ENCODE measurements at places on chromosomes 4 and X. TPM values are rescaled to one million over a fixed set of nuclear protein-coding genes. Genes with fewer than 3 reads are reported as not detected.

Gene SH3BP2
- 24.9 TPM for total RNA-seq

Gene GAGE2A
- not detected for total RNA-seq

Gene CFI
- 10.6 TPM for total RNA-seq

Gene RAB40A
- not detected for total RNA-seq

Gene CCNA2
- 0.81 TPM for total RNA-seq

Gene CXCL9
- 0.32 TPM for total RNA-seq

Gene HPRT1
- 18.5 TPM for total RNA-seq

Gene NAT8L
- 1.00 TPM for total RNA-seq

Gene TKTL2
- total RNA-seq, result not detected

Gene KCNIP4
- total RNA-seq, result not detected

Gene NKRF
- 4.6 TPM for total RNA-seq

Gene IL3RA
- 6.4 TPM for total RNA-seq

GRCh38 chr4:141636771-141637460 lies 533 bp downstream of the IL15 start:
- DNase-seq, result peak; percentile 62

- DNase-seq, result peak; percentile 60
These were observed 631 bp downstream of the EVC start for GRCh38 chr4:5711479-5712184.

DNA sequence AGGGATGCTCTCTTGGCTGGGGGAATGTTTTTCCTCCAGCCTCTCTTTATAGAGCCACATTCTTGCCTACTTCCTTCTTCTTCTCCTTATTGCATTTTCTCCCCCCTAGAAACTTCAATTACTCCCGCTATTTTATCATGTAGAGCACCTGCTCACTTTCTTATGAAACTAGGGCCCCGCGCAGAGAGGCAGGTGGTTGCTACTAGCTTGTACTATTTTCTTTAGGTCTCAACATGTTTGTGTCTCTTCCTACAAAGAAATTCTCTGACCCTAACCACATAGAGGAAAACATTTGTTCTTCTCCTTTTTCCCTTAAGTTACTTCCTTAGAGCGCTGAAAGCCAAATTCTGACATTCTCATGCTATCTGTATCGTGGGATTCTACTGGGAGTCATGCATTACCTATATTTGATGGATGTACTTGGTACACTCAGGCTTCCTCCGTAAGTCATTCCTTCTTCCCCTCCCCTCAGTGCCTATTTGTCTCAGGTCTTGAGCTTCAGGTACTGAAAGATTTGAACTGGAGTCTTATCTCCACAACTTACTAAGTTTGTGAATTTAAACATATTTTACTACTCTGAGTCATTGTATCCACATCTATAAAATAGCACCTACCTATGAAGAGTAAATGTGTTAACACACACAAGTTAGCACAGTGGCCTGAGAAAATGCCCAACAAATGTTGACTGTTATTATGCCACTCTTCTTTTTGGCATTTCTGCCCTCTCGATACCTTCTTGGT lies 159.1 kb upstream of the LEF1 start:
- no peak for DNase-seq

- peak; percentile 72 for DNase-seq
These were observed 30.7 kb downstream of the MSN start for GRCh38 chrX:65697915-65698796.

GRCh38 chr4:186621959-186622553 lies 66.7 kb upstream of the MTNR1A start:
- no peak for DNase-seq

- DNase-seq, result no peak
These were observed 117.9 kb upstream of the HS3ST1 start for GRCh38 chr4:11546391-11547175.

- DNase-seq, result no peak
These were observed 62.9 kb downstream of the IQCM start for GRCh38 chr4:149752729-149753128.

DNA sequence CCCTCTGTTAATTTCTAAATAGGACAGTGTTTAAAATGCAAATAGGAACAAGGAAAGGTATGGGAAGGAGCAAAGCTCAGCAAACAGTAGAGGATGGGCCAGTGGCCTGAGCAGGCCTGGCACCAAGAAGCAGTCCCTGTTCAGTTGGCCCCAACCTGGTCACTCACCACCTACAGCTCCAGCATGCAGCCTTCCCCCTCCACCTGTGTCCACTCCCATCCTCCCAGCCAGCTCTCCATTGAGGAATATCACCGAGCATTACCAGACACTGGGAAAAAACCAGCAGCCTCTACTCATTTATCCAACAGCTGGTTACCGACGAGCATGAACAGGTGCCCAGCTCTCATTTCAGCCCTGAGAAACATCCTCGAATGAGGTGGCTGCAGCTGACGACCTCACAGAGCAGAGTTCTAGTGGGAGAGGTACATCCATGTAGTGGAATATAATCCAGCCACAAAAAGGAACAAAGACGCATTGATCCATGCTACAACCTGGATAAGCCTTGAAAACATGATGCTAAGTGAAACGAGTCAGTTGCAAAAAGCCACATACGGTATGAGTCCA lies 25.6 kb downstream of the CD99L2 start:
- DNase-seq, result no peak

GRCh38 chrX:30150196-30150895 lies 65.0 kb upstream of the MAGEB2 start:
- DNase-seq, result no peak

GRCh38 chrX:12239356-12240082 lies 101.2 kb downstream of the FRMPD4 start:
- no peak for DNase-seq

DNA sequence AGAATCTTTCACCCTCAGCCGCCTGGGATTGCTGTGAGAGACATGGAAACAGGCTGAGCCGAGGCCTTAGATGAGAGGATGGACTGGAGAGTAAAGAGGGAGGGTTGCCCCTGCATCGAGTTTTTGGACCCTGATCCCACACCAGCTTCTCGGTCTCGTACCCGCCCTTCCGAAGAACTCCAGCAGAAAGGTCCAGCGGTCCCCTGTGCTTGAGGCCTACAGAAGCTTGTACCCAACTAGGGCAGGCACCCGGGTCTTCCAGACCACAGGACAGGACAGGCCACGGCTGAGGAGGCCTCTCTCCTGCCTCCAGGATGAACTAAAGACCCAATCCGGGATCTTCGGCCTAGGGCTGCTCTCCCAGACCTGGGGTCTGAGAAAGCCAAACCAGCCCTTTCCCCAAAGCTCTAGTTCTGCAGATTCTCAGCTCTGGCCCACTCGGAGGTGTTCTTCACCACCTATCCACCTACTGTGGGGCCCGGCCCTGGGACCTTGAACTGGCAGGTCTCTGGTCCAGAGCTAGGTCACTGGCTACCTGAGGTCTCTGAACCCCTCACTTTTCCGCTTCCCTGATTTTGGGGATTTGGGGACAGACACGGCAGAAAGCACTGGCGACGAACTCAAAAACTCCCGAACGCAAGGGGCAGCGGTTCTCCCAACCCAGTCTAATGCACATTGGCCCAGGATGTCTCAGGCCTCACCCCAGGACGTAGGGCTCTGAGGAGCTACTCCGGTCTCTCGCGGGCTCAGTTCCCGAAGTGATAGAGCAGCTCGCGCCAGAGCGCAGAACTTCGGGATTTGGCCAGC lies 1.1 kb downstream of the NKX3-2 start:
- no peak for DNase-seq

DNA sequence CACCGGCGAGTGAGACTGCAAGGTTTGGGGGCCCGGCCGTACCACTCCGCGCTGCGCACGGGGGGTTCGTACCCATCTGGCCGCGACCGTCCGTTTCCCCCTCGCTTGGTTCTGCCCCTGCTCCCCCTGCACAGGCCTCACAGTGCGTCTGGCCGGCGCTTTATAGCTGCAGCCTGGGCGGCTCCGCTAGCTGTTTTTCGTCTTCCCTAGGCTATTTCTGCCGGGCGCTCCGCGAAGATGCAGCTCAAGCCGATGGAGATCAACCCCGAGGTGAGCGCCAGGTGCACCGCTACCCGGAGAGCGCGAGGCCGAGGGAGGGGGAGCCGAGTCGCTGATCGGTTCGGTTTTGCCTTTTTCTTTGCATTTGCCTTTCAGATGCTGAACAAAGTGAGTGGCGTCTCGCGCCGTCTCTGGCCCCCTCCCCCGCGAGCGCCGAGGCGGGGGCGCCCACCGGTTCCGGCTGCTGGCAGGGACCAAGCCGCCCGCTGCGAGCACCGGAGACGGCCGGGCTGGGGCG lies at the start of gene UCHL1:
TSS of gene UCHL1 (plus strand) at position 189 of the 517 bp plus-strand sequence. CDS start at position 238, 49 bp downstream.
- peak; percentile 53 for DNase-seq

- DNase-seq, result no peak
These were observed 26.2 kb downstream of the UGT2B7 start for GRCh38 chr4:69122476-69122875.

DNA sequence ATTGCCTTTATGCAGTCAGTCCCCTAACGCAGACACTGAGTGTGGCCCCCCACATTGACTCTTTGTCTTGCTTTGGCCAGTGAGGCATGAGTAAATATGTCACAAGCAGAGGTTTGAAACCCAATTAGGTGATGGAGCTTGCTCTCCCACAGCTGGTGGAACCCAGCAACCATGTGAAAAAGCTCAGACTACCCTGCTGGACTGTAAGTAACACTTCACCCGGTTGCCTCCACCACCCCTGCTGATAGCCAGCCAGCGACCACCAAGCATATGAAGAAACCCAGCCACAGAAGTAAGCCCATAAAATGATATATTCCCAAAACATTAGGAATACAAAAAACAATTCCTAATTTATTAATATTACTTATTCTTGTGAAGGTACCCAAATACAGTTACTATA lies 21.6 kb upstream of the PDCL2 start:
- no peak for DNase-seq

DNA sequence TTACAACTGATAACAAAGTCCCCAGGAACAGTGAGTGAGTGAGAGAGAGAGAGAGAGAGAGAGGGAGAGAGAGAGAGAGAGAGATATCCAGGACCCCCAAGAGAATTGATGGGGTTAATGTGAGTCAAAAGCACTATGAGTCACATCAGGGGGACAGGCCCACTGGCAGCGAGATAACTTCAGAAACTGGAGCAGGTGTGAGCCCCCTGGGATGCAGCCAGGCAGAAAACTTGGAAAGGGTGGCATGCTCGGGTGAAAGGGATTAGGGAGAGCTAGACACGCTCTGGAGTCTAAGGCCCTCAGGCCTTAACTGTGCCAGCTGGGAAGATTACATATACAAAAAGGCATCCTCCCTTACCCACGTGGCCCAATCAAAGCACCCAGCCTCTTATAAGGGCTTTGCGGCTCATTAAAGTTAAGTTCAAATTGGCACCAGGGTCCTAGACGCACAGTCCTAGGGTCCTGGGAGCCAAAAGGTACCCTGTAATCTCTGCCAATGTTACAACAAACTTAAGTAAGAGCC lies 841 bp downstream of the ACOT9 start:
- peak; percentile 41 for DNase-seq

DNA sequence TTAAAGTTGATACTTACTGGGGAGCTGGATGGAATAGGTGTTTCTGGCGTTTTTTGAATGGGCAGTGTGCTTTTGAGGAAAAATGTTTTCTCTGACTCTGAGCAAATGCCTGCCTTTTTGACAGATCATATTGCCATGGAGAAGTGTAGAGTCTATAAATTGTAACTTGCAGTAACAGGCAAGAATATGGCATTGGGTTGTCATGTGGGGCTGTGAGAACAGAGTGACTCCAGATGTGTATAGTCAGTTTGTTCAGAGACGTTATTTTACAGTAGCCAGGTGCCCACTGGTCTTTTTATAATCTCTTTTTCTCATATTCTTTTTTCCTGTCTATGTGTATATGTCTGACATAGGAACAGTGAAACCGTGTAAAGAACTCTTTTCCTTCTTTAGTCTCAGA lies 40.8 kb downstream of the RAPGEF2 start:
- DNase-seq, result no peak

- no peak for DNase-seq
These were observed 226.9 kb upstream of the HCCS start for GRCh38 chrX:10884246-10884645.

DNA sequence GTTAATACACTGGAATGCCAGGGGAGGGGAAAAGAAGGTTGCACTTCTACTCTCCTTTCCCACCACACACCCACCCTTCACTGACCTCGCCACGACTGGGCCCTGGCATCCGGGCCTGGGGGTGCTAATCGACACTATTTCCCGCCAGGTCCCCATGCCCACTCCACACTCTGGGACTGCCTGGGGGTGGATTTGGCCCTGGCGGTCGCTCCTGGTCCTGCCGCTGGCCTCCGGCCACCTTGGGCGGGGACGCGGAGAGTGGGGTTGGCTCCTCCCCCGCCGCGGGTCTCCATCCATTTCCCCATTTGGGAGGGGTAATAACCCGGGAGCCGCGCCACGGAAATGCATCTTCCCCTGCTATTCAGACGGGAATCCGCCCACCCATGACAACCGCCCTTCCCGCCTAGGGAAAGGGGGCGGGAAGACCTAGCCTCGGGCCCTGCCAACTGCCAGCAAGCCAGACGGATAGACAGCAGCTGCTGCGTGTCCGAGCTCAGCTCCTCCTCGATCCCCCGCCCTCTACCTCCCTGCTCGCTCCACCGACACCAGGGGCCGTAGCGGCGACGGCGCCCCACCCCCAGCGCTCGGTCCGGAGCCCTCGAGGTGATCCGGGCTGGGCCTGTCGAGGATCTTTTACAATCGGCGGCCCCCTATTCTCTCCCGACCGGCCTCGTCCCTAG lies 78.1 kb downstream of the RLIM start:
- peak; percentile 91 for DNase-seq

- no peak for DNase-seq
These were observed 526.5 kb downstream of the TRIML1 start for GRCh38 chr4:188665491-188666457.

DNA sequence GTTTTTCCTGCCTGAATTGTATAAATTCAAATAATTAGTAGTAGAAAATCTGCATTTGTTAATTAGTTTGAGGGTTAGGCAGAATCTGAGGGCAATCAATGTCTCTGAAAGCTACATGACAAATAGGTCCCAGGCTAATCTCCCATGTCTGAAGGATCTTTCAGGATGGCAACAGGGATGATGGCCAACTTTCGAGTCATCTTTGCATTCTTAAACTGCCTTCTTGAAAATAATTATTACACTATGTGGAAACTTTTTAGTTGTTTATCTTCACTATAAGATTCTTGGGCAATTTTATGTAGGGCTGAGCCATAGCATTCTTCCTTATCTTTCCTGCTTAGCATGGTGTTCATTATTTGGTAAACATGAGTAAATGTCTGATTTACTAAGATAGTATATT lies 490.3 kb upstream of the EPHA5 start:
- no peak for DNase-seq

- no peak for DNase-seq
These were observed 92.4 kb upstream of the AP1S2 start for GRCh38 chrX:15946783-15947580.

DNA sequence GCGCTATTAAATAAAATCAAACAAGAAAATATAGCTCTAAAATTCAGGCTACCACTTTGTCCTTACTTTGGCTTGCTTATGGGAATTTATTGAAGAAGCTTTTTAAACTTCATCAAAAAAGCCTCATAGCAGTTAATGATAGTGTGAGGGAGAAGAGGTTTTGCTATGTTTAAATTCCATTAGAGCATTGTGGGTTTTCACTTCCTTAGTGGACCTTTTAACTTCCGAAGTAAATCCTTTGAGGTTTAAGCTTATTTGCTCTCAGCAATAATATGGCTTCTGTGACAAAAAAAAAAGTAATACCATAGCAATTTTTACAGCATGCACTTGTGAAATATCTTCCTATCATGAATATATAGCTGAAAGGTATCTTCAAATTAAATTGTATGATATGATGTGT lies 120.2 kb upstream of the NDST4 start:
- DNase-seq, result no peak

GRCh38 chr4:150990250-150990649 lies 24.8 kb downstream of the LRBA start:
- no peak for DNase-seq

Data from Right ventricle myocardium superior (tissue), 1 donor.